ENCODE measurements at places on chromosomes 11 and 22. TPM values are rescaled to one million over a fixed set of nuclear protein-coding genes. Genes with fewer than 3 reads are reported as not detected.

- peak; percentile 14 for DNase-seq
Observed at GRCh38 chr11:15195454-15196200, 80.9 kb downstream of the INSC start.

- DNase-seq, result no peak
Observed at GRCh38 chr11:76678321-76678720, 7.8 kb upstream of the LRRC32 start.

DNA sequence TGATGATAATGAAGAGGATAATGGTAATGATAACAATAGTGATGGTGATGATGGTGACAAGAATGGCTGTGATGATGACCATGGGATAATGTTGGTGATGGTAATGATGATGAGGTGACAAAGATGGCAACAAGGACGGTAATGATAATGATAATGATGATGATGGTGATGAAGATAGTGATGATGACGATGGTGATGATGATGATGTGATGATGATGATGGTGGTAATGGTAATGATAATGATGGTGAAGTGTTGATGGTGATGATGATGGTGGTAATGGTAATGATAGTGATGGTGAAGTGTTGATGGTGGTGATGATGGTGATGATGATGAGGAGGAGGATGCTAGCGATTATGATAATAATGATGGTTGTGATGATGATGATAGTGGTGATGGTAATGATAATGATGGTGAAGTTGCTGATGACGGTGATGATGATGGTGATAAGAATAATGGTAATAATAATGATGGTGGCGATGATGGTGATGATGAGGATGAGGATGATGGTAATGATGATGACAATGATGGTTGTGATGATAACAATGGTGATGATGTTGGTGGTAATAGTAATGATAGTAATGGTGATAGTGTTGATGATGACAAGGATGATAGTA, 54.7 kb upstream of the OPCML start:
- no peak for DNase-seq

DNA sequence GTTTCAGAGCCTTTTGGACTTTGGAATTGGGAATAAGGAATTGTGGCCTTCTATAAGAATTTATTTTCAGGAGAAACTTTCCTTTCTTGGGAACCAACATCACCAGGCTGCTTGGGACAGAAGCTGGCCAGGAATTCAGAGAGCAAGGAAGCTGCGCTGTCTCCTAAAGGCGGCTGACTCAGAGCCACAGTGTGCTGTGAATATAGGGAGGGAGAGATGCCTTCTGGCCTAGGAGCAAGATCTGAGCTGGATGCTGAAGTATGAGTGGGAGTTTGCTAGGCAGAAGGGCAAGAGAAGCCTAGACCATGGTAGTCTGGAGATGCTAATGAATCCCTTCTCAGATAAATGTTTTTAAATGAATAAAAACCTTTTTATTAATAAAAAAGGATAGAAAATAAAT, 213.7 kb upstream of the TBCEL start:
- DNase-seq, result no peak

DNA sequence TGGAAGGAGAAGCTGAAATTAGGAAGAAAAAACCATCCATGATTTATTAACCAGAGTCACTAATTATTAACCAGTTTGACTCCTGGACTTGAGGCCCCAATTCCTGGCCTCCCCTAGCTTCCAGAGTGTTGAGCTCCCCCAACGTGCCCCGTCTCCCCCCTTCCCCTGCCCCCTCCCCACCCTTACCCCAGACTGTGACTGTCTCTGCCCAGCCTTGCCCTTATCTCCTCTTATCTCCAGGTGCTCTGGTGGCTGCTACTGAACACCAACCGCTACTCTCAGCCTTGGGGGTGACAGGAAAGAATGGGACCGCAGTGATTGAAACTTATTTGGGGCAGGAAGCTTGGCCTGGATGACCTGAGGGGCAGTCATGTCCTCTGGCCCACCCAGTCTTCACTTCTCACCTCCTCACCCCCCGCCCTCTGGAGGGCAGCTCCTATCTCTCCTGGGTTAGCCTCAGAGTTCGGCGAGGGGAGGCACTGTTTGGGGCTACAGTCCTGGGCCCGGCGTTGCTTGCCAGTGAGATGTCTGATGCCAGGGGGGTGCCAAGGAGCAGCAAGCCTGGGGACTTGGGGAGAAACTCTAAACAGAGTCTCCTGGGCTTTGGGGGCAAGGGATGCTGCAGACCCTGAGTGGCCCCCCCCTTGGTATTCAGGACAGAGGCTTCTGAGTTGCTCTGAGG, 15.5 kb downstream of the NECTIN1 start:
- peak; percentile 32 for DNase-seq

- DNase-seq, result no peak
Observed at GRCh38 chr11:92751594-92751993, 217.9 kb upstream of the MTNR1B start.

DNA sequence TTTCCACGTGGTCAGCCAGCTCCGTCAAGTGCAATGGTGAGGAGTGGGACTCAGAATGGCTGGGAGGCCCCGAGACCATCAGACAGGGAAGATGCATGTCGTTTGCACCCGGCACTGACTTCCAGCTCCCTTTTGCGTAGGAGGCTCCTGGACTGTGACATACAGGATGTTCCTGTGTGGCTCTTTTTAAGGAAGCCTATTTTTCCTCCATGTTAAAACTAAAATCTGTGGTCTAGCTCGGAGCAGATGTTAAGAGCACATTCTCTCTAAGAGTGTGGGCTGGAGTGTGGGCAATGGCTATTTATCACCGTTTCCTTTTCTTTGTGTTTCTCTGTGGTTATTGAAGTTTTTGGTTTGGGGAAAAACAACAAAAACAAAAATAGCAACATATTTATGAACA, 40.9 kb upstream of the AMPD3 start:
- DNase-seq, result no peak

DNA sequence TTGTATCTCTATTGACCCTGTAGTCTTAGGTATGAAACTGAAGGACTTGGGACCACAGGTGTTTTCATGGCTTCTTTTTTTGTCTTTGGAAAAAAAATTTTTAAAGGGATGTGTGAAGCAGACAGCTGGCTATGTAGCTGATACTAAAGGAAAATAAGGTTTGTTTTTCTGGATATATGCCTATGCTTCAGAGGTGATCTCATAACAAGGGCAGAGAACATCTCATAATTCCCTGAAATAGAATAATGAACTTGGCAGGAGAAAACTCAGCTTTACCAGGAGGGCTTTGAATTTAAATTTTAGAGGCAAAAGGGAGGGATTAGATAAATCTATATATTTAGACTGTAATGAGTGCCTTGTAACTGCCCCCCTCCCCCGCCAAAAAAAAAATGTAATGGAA, 714.9 kb downstream of the OPCML start:
- no peak for DNase-seq

DNA sequence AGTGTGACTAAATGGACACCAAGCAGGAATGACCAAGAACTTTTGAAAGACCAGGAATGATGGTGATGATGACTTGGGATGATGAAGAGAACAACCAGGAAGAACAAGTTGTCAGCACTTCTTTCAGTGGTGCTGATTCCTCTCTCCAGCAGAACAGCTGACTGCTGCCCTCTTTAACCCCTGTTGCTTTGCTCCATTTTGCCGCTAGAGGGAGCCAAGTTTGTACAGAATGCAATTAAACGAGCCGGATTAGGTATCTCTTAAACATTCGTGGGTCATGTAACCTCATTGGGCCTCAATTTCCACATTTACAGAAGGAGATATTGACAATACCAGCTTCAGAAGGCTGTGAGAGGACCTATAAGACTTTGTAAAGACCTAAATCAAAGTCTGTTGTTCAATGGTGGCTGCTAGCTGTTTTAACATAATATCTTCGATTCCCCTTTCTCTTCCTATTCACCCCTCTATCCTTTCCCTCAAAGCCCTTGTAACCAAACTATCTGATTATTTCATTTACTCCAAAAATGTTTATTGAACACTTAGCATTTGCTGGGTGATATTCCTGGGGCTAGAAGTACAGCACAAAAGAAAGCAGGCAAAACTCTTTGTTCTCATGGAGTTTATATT, 1.9 kb downstream of the OR4S1 start:
- DNase-seq, result peak; percentile 27

GRCh38 chr11:125164422-125165110, at the start of gene PKNOX2:
TSS of gene PKNOX2 (plus strand) at chr11:125164751. CDS start at chr11:125351306, 186,555 bp downstream.
- peak; percentile 93 for DNase-seq

- no peak for DNase-seq
Observed at GRCh38 chr22:27756212-27756660, 45.3 kb downstream of the MN1 start.

GRCh38 chr11:32426192-32426591, 9.1 kb downstream of the WT1 start:
- peak; percentile 14 for DNase-seq

DNA sequence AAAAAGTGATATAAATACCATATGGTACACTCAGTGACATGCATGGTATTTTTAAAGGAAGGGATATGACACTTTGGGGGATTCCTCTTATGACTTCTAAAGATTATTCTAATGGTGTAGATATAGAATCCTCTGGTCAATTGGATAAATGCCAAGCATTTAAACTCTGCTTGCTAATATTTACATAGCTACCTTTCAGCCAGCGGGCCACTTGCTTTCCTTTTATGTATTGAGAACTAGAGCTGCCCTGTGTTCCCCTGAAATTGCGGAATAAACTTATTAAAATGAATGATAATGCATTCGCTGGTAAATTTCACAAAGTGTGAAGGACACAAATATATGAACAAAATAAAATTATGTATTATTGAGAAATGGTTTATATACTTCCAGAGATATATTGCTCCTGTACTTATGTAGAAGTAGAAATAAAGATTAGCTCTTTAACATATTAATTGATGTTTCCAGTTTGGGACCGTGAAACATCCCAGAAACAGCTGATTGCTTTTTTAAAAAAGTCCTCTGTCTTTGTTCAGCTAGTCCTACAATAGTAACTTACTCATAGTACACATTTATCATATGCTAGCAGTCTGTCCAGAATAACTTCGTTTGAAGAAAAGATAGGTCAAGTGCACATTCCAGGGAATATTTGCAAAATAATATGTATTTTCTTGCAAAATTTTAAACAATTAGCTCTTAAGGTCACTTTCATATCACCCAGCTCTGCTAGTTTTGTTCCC, 40.1 kb upstream of the CARD18 start:
- DNase-seq, result no peak

GRCh38 chr11:1992111-1992510, 5.5 kb downstream of the H19 start:
- no peak for DNase-seq

- no peak for DNase-seq
Observed at GRCh38 chr11:59263225-59263894, 50.6 kb upstream of the MPEG1 start.

DNA sequence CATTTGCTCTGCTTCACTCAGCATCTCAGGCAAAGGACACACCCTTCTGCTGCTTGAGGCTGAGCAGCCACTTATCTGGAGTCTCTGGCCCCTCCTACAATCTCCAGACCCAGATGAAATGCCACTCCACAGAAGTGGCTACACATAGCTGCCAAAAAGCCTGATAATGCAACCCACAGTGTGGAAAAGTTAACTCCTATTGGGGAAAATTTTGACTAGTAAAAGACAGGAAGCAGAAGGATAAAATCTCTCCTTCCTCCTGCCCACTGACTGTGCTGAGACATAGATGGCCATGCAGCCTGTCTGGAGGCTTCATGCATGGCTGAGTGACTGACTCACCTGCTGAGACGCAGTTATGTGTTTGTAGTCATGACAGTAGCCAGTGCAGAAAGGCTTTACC, 92.3 kb upstream of the TEAD1 start:
- peak; percentile 45 for DNase-seq

GRCh38 chr11:89177691-89178231, at the start of gene TYR:
TSS of gene TYR (plus strand) at chr11:89177875. CDS start at chr11:89177954, 79 bp downstream.
- DNase-seq, result no peak

DNA sequence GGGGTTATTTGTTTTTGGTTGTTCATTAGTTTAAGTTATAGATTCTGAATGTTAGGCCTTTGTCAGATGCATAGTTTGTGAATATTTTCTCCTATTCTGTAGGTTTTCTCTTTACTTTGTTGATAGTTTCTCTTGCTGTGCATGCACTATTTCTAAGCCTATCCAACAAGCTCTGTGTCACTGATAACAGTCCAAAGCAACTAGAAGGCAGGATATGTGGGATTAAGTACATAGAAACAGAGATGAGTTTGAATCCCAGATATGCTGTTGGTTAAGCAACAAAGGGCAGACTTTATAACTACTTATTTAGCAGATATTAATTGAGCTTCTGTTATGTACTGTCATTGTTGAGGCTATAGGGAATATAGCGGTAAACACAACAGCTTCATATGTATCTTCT, 390.4 kb downstream of the INSC start:
- no peak for DNase-seq

- peak; percentile 80 for DNase-seq
Observed at GRCh38 chr11:66543263-66544107, 2.4 kb downstream of the ZDHHC24 start.

DNA sequence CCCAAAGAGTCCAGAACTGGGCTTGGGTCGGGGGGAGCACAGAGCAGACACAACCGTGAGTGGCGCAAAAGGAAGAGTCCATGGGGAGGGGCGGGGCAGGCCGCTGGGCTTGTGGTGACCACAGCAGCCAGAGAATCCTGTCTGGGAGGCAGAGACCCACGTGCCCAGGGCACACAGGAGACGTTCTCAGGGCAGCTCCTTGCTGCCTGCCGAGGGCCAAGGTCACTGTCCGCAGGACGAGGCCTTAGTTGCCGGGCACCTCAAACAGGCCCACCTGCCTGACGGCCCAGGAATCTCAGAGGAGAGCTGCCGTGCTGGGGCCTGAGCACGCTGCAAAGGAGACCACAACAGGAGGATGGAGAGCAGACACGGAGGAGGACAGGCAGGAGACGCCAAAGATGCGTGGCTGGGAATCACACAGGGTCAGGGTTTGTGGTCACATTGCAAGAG, 87.8 kb downstream of the MYEOV start:
- DNase-seq, result no peak

DNA sequence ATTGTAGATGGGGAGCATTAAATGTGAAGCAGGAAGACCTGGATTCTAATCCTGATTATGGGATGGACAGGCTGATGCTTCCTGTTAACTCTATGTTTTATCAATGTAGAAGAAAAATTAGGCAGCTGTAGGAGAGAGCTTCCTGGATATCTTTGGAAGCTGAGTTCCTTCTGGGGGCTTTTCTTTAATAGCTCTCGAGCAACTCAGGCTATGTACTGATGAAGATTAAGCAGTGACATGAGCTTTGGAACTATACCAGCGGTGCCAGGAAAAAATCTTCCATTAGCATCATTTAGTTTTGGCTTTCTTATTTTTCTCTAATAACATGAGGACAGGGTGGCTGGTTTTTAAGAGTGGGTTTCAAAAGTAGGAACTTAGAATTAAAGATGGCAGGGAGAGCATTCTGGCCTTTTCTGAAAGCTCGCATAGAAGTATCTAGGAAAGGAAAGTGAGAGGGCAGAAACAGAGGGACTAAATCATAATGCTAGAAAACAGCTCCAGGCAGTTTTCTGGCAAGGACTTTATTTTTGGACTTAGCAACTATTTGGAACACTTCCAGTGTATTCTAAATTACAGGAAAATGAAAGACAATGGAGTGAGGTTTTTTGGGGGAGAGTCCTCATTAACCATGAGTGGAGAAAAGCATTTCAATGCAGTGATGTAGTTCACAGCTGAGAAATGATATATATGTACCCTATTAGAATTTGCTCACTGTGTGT, 69.2 kb upstream of the RRM1 start:
- peak; percentile 97 for DNase-seq

OR51B2 gene
- 1.9 TPM for total RNA-seq

ELMOD1 gene
- 1.9 TPM for total RNA-seq

RDX gene
- total RNA-seq, result 144 TPM

ART1 gene
- total RNA-seq, result 0.80 TPM

TEX54 gene
- not detected for total RNA-seq

INS gene
- total RNA-seq, result not detected

MMP7 gene
- 30.4 TPM for total RNA-seq

SERPING1 gene
- 407 TPM for total RNA-seq

OR51B5 gene
- total RNA-seq, result 4.2 TPM

GAS2 gene
- 9.8 TPM for total RNA-seq

CLMP gene
- 13.9 TPM for total RNA-seq

ADAMTS8 gene
- 47.7 TPM for total RNA-seq

LRP4 gene
- 30.8 TPM for total RNA-seq

Measured in lung (tissue), 17 donors.